ENCODE measurements at places on chromosomes 4 and X.

- no peak for DNase-seq
Observed at GRCh38 chr4:6221301-6221850, 21.0 kb upstream of the JAKMIP1 start.

DNA sequence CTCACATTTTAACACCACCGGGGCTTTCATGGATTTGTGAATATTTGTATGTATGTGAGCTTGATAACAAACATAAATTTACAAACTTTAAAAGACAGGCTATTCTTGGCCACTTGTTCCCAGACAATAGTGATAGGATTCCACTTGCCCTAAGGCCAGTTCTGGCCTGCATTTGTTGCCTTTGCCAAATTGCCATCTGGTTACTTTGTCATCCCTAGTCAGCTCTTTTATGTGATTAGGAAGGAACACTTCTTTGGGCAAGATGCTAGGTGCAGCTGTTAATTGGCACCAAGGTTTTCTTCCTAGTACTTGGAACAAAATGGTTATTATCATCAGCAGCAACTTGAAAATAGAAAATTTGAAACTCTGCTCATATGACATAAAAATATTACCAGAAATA is 63.3 kb downstream of the CCSER1 start:
- no peak for DNase-seq

DNA sequence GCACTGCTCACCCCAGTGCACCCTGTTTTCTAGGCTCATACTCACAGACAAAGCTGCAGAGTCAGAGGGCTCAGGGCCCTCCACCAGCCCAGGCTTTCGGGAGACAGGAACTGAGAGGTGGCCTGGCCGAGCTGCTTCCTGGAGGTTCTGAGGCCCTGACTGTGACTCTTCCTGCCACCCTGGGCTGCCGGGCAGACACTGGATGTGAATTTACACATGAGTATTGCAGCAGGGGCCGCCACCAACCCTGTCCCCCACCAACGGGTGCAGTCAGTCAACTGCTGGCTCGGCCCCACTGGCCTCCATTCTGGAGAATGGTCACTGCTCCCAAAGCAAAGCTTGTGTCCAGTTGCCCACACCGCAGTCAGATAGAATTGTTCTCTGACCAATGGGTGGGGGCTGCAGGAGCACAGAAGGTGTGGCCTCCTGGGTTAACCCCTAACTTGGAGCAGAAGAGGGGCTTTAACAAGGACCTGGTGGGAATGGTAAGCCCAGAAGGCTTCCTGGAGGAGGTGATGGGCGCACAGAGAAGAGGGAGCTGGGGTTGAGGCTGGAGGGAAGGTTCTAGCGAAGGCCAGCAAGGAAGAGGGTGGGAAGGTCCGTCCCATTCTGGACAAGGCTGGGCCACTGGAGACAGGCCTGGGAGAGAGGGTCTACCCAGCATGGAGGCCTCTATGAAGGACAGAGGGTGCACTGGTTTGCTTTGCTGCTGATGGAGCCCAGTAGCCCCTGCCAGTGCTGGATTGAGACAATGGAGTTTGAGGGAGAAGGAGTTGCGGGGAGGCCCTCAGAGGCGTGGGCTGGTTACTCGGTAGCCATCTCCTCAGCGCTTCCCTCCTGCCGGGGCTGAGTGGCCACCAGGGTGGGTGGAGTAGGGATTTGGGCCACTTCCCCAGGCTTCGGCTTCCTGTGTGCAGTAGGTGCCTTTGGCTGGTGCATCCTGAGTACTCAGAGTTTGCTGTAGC is 135.3 kb downstream of the CPZ start:
- DNase-seq, result no peak

GRCh38 chr4:124209626-124210025 is 502.9 kb downstream of the ANKRD50 start:
- DNase-seq, result no peak

GRCh38 chrX:63661676-63662075 is 123.3 kb downstream of the ARHGEF9 start:
- DNase-seq, result no peak

DNA sequence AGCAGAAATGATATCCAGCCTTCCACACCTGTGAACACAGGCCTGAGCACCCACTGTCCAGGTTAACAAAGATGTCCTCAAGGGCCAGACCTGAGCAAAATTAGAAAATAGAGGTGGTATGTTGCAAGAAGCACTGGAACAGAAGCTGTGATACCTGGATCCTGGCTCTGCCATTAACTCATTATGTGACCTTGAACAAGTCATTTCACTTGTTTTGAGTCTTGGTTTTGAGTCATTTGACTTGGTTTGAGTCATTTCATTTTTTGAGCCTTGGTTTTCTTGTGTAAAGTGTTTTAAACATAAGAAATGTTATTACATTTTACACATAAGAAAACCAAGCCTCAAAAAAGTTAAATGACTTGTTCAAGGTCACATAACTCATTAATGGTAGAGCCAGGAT is 2.9 kb upstream of the NWD2 start:
- DNase-seq, result no peak

DNA sequence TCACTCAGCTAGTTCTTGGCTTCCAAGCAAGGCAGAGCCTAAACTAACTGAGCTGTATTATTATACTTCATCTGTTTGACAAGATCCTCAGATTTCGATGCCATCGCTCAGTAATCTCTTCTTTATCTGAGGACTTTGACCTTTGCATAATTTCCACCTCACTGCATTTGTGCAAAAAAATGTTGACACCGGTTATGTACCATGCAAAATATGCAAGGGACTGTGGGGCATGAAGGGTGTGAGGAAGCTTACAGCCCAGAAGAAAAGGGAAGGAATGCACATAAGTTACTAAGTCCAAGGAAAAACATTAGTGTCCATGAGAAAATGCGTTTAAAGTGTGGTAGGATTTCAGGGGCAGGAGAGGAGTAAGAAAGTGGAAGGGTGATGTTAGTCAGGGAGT is 295.4 kb downstream of the PACRGL start:
- DNase-seq, result no peak

DNA sequence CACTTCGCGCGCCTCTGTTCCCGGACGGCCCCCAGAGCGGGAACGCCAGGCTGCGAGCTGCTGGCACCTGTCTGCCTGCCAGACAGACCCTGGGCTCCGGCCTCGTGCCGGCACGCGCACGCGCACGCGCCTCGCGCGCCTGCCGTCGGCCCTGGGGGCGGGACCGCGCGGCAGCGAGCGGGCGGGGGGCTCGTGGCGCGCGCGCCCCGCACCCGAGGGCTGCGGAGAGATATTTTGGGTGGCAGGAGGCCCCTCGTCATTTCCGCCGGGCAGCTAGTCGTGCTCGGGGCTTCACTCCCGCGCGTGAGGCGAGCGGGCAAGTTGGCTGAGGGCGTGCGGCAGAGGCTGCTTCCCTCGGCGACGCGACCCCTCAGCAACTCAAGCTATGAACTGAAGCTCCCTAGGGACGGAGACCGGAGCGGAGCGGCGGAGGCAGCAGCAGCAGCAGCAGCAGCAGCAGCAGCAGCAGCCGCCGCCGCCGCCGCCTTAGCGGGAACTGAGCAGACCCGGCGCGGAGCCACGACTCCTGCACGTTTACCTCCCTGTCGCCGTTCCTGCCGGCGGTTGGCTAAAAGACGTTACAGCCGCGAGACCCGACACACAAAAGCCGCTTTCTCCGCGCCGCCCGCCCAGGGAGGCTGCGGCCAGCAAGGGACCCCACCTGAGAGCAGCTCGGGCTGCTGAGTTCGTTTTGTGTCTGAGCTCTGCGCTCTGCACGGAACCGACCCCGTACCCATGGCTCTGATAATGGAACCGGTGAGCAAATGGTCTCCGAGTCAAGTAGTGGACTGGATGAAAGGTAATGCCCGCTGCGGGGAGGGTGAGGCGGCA is at the start of gene CNKSR2:
CNKSR2 (plus strand) TSS at position 256 of the 831 bp plus-strand sequence; CDS start at position 736, 480 bp downstream.
- DNase-seq, result peak; percentile 42

GRCh38 chrX:118717678-118718391 is 9.6 kb upstream of the IL13RA1 start:
- DNase-seq, result no peak

DNA sequence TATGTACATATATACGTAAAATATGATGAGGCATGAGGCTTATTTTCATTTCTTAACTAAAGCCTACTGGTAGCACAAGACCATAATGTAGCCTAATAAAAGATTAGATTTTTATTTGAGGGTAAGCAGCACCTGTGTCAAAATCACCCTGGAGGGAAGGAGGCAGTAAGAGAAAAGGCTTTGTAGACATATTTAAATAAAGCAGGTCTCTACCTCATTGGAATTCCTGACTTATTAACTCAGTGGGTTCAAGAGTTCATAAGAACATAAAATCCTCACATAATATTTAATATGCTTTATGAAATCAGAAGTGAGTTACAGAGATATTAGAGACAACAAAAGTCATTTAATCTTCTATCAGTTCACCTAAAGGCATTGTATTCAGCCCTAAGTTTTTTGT is 261.6 kb upstream of the ANKRD50 start:
- DNase-seq, result no peak

DNA sequence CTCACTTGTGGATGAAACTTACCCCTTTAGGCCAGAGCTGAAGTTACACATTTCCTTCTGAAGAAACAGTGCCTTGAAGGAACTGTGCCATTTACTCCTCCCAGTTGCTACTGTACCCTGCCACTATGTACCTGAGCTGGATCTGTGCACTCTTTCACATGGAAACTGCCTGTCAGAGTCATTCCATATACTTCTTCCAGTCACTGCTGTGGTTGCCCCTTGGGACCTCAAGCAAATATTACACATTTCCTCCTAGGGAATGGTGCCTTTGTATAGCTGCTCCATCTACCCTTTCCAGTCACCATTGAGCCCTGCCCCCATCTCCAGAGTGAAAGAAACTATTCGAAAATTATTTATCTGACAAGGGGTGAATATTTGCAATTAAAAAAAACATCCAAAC is 1328.3 kb downstream of the TECRL start:
- no peak for DNase-seq

DNA sequence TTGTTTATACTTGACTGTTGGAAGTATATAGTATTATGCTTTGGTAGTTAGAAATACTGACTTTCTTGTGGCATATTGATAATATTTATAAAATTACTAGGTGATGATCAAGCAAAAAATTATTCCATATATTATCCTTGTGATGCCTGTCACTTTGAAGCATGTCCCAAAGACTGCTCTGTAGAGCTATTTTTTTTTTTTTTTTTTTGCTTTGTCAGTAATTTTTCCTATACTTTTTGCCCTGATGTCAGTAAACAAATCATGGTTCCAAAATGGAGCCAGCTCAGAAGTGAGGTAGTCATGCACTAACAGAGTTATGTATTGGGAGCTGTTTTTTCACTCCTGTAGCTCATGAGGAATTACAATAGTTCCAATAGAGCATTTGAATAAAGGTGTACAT is 11.2 kb downstream of the WWC2 start:
- DNase-seq, result no peak

- no peak for DNase-seq
Observed at GRCh38 chr4:53800741-53801140, 209.5 kb upstream of the LNX1 start.

DNA sequence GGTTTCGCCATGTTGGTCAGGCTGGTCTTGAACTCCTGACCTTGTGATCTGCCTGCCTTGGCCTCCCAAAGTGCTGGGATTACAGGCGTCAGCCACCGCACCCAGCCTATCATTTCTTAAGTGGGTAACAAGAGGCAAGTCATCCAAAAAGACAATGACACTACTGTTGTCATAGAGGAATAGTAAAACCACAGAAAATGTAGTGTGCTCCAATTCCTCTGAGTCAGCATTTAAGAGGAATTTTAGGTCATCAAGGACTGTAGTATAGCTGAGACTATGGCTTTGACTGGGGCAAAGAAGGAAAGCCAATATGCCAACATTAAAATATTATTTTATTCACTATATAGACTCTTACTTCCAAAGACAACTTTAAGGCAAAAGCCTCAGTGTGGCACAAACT is 48.4 kb downstream of the ATP8A1 start:
- DNase-seq, result no peak

DNA sequence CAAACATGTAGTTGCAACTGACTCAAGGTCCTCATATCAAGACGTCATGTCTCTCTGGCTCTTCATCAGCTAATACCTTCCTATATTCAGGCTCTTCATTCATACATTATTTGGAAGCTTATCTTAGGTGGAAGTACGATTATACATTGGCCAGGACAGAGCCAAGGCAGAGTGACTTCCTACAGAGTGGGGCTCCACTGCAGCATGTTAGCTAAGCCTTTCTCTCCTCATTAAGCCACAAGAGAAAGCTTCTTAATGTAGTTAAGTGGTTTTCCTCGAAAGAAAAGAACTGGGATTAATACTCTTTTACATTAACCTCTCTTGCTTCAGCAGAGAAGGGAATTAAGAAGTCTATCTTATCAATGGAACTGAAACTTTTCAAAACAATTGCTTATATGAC is 15.0 kb downstream of the C4orf33 start:
- DNase-seq, result no peak

GRCh38 chr4:106986486-106986885 is 49.6 kb downstream of the DKK2 start:
- DNase-seq, result no peak

GRCh38 chr4:48196758-48197504 is 62.9 kb upstream of the TXK start:
- DNase-seq, result no peak

Measured in stimulated activated CD4-positive, alpha-beta T cell treated with anti-CD3 and anti-CD28 coated beads, TNF-alpha, amount 100 ng/mL, for 24 hours (primary cell).